ENCODE measurements at places on chromosomes 4 and X.

DNA sequence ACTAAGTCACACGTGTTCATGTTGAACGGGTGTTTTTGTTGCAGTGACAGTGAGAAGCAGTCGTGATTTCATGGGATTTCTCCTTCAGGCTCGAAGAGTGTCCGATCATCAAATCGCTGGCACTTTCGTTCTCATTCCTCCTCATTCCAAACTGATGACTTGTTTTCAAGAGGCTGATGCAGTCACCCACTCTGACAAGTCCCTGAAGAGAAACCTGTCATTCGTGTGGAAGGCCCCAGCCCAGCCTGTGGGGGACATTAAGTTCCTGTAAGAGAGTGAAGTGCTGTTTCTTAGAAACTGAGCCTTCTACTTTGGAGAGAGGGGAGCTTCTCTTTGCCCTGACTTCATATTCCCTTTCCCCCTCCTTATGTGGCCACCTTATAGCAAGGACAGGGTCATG, 8.0 kb downstream of the REELD1 start:
- no peak for DNase-seq

GRCh38 chrX:107677501-107677901, 49.2 kb downstream of the PRPS1 start:
- no peak for DNase-seq

DNA sequence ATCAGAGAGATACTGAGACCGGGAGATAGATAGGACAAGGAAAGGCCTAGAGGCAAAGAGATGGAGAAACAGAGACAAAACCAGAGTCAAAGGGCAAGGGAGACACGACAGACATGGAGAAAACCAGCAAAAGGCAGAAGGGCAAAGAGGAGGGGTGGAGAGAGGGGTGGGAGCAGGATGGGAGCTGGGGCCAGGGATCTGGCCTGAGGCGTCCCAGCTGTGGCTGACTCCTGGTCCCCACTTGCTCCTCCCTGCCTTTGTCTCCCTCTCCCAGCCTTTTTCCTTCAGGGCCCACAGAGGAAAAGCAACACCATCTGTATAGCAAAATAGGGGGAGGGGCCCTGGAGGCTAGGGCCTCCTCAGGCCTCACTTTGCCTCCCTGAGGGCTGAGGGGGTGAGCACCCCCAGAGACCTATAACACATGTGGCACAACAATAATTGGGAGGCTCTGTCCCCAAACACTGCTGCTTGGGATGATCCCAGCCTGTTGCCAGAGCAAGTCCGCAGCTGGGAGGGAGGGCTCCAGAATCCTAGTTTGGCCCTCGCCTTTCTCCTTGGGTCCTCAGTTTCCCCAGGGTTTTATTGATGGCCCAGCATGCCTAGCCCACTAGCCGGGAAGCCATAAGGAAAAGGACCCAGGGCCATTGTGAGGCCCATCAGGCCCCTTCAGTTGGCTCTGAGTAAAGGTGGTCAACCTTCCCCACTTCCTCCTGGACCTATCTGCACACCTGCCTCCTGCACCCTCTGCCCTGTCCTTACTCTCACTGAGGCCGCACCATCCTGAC, 96.8 kb downstream of the PJA1 start:
- DNase-seq = no peak

- DNase-seq = peak; percentile 27
Measured at GRCh38 chrX:129606918-129607317, 47.8 kb downstream of the APLN start.

DNA sequence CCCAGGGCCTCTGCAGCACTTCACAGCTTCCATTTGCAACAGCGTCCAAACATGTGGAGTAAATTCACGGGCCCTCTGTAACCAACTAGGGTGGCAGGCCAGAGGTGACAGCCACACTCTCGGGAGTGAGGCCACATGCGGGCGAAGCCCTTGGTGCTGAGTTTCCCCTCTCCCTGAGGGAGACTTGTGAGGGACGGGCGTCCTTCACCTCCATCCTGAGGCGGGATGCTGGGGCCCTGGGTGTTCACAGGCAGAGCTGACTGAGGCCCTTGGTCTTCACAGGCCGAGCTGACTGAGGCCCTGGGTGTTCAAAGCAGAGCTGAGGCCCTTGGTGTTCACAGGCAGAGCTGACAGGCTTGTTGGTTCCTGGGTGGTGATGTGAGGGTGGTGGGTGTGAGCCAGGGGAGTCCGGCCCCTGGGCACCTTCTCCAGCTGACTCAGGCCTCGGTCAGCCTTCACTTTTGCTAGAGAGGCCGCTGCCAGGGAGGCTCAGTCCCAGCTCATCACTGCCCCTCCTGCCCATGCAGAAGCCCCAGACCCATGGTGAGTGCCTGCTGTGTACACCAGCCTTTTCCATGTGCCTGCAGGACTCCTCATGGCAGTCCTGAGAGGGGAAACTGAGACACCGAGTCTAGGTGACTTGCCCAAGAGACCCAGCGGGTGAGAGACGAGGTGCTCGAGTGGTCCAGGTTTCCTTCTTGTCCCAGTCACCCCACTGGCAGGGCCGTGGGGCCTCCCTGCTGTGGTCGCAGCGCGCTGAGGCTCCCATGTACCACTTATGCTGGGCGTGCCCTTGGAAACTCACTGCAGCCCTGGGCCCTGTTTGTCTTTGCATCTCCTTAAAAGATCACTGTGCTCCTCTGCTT, 8.5 kb downstream of the WFS1 start:
- DNase-seq = no peak

GRCh38 chrX:150074175-150074574, 135.9 kb upstream of the EOLA2 start:
- no peak for DNase-seq

DNA sequence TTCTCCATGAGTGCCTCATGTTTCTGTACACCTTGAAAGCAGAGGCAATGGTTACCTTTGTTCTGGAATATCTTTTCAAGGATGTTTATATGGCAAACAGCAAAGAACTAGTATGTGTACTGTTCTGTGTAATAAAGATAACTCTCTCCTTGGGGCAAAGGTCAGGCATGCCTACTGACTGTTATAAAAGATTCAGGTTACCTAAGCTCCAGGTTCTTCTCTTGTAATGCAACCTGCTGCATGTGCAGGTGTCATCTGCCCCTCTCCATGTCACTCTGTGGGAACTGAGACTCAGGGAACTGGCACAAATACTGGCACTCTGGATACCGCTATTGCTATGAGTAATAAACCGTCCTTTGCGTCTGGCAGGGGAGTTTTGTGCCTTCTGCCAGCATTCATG, 5.4 kb upstream of the TRPC3 start:
- DNase-seq = no peak

DNA sequence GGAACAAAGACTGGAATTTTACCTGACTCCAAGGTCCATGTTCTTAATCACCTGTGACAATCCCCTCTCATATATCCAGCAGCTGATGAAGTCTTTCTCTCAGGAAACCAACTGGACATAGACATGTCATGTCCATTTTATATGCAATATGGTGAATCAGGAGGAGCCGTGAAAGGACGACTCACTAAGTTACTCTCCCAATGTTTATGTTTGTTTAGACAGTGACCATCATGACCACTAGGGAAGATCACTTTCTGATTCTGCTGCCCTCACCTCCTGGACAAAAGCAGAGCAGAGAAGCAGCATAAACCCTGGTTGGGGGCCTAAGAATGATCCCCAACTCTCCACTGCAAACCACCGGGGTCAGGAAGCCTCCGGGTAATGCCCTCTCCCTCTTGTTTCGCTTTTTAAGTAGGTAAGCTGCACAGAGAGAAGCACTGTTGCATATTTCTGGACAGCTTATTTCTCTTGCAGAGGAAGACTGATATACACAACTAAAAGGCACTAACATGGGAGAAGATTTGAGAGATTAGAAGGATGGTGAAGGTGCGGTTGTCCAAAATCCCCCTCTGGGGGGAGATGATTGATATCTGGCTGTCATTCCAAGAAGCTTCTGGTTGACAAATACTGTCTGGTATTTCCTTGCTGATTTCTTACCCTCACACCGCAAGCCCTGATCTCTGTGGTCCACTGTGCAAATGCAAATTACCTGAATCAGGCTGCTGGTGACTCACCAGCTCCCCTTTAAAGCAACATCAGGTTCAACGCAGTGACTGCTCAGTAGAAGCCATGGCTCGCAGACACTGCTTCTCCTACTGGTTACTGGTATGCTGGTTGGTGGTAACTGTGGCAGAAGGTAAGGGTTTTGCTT, at the start of gene ODAPH:
Gene ODAPH (plus strand): TSS at position 773 of the 871 bp plus-strand sequence. CDS start 17 bp downstream, at position 790.
- DNase-seq = no peak

DNA sequence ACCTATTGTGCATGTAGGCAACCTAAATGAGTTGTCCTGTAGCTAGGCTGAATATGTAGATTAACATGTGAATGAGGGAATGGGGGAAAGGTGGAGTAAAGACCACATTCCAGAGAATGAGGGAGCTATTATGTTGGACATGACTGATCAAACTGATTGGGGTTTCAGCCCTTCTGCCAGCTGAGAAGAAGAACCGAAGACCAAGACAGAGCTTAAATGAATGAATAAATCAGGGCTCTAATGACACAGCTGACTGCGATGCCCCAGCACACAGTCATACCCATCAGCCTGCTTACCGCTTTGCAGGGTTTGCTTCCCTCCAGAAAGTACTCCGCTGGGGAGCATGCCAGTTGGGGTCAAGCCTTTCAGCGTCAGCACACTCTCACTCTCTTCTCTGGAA, 315.4 kb downstream of the PPP3CA start:
- DNase-seq = no peak

DNA sequence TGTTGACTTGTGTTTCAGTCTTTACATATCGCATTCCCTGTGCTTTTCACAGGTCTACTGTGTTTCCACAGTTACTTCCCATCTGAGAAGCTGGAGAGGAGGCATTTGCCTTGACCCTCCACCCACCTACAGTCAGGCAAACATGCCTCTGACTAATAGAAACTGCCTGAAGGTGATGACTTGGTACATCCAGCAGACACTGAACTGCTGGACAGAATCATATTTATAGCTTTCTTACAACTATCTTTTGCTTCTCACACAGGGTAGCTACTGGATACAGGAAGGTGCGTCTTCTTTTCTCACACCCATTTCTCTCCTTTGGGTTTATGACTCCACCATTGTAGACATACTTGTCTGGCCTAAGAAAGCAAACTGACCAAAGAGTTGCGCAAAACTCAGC, 58.0 kb downstream of the VGLL1 start:
- no peak for DNase-seq

DNA sequence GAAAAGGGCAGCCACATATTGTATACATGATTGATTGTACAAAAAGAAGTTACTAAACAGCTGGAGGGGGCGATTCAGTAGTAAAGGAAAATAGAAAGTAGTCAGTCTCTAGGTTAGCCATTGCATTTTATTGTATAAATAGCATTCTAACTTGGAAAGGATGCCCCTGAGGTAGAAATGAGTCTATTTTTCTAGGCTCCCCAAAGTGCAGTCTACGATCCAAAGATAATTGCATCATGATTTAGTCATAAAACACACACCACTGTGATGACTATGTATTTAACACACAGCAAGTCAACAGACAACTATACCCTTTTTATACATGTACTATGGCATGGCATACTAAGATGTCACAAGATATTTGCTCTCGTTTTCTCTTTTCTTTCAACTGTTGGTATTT, 204.9 kb downstream of the APBB2 start:
- DNase-seq = no peak

DNA sequence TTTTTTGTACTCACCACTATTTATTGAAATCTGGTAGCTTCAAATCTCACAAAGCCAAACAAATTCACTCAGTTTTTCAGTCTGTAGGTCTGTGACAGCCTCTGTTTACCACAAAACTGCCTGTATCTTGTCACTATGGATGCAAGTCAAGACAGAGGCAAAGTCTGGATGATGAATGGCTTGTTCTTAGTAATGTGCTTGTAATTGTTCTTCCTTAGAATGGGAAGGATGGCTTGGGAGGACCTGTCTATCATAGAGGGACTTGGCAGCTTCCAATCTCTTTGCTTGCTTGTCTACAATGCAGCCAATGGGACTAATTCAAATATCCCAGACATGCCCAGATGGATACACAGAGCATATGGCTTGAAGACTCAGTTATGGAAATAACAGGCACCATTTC, 141.2 kb upstream of the SCML1 start:
- no peak for DNase-seq

DNA sequence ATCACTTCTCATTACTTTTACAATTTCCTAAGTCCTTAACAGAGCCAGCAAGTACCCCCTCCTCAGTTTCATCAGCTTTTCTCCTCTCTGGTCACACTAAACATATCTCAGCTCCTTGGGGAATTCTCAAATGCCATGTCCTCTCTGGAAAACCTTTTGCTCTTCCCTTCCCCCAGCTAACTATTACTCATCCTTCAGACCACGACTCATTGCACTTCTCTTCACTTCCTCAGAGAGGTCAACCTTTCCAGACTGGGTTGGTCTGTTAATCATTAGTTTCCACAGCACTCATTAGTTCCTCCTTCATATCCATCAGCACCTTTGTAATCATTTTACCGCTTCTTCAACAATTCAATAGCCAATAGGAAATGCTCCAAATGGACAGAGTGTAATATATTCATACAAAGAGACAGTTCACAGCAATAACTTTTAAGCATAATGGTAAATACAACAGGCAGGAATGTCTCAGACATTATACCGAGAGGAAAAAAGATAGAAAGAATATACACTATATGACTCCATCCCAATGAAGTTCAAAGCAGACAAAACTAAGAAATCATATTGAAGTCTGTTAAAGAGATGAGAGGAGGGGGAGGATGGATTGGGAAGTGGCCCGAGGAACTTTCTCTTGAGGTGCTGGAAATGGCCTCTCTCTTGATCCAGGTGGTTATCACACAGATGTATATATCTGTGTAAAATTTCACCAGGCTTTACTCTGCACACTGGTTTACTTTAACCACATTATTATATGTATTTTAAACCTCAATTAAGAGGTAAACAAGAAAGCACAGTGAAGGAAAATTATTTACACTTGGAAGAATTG, 39.6 kb downstream of the DDX60L start:
- no peak for DNase-seq

DNA sequence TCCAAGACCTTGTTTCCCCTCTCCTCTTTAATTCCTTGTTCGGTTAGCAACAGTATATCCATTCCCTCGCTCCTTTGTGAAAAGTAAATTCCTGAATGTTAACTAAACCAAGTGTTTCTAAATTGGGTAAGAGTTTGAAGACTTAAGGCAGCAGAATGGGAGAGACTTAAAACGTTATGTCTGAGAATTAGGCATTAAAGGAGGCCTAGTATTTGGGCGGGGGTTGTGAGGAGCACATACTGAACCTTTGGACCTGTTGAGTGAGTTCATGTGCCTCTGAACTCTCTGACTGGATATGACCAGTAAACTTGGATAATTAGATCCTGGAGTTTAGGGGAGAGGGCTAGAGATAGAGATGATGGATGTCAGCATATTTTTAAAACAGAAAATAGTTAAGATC, 1.2 kb downstream of the MSMO1 start:
- DNase-seq = no peak

Data from stimulated activated CD4-positive, alpha-beta T cell treated with anti-CD3 and anti-CD28 coated beads, Interleukin-1b, Interleukin-23, amount 100 ng/mL, for 1 hour (primary cell).